ENCODE measurements at places on chromosomes 6 and 20.
A peak's percentile ranks its signal among the peaks of the same experiment; 100 is the strongest.

- DNase-seq = no peak
Observed at GRCh38 chr6:144162977-144163376, 12.7 kb downstream of the STX11 start.

DNA sequence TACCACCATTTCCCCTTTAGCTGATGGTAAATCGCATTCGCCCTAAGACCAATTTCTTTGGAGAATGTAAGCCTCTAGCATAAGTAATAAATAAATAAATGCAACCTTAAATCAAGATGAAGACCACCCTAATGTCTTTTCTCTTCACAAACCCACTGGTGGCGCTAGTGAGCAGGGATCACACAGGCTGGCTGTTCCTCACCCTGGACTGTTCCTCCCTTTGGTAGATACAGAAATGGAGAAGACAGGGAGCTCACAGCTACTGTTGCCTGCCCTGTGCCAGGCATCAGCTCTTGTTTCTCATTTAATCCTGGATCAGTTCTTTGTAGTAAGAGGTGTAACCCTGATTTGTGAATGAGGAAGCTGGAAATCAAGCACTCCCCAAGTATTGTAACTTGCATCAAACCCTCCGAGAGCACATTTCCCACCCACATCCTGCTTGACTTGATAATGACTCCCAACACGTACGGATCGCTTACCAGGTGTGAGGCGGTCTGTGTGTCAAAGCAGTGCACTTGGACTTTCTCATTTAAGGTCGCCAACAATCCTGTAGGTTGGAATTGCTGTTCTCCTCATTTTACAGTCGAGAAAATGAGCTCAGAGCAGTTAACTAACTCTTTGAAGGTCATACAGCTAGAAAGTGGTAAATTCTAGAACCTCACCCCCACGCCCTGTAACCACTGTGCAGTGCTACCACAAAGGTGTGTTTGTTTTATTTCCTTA, 236.1 kb downstream of the TSHZ2 start:
- DNase-seq = peak; percentile 47

DNA sequence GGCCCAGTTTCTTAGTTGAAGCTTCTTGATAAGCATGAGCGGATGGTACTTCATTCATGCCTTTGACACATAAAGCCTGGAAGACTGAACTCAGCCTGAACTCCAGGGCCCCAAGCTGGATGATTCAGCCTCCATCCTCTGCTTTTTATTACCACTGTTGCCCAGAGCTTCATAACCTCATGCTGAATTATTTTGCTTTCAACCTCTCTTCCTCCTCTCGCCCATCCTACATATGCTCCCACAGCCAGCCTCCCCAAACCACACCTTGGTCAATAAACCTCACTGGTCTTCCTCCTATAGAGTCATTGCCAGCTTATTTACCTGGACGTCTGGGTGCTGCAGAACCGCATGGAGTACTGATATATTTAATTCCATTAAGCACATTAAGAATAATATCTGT, 59.4 kb downstream of the SLC35B3 start:
- DNase-seq = no peak

DNA sequence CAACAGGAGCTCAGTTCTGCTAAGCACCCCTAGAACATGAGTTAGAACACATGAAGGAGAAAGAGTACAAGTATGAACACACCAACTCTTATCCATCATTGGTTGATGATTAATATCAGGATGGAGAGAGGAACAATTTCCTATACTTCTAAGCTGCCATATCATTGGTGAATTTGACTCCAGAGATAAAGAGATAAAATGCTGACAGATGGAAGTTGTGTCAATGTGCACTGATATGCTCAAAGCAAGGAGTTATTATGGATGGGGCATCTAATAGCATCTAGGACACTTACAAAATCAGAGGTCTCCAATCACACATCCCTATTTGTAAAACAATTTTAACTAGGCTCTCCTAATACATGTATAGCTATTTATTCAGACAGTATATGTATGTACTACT, 145.4 kb downstream of the BFSP1 start:
- DNase-seq = no peak

- DNase-seq = no peak
Observed at GRCh38 chr6:112087916-112088315, 525 bp downstream of the FAM229B start.

DNA sequence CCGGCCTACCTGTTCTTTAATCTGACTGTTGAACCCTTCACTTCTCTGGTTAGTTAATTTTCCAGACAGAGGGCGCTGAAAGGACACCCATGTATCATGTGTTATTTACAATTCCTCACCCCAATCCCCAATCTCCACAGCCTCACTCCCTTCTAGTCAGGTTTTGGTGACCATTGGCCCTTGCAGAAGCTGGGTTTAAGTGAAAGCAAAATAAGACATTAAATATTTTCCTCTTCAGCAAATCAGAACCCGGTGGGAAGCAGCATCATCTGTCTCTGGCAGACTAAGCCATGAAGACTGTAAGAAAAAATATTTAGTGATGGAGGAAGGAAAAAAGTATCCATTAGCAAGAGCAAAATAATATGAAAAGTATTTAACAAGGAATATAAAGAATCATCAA, 9.4 kb upstream of the HLA-DQA1 start:
- DNase-seq = no peak

DNA sequence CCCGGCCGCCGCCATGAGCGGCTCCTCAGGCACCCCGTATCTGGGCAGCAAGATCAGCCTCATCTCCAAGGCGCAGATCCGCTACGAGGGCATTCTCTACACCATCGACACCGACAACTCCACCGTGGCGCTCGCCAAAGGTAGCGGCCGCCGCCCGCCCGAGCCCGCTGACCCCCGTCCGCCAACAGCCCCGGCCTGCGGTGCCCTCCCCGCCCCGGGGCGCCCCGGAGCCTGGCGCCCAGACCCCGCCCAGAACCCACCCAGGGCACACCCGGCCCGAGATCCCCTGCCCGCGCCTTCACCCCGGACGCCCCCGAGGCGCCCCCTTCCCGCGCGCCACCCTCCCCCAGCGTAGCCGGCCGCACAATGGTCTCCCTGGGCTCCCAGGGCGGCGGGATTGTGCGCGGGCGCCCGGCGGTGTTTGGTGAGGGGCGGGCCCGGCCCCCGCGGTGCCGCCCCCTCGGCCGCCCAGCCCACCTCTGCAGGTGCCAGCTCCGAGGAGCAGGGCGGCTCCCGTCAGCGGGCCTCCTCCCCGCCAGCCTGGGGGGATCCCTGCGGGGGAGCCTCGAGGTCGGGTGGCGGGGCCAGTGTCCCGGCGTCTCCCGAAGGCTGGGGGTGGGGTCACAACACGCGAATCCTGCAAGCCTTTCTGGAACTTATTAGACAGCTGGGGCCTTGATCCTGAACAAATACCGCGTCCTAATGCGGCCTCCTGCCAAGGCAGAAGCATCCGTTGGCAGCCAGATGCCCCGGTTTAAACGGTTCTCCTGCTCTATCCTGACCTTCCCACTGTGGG, 577 bp downstream of the LSM14B start:
- peak; percentile 56 for DNase-seq

DNA sequence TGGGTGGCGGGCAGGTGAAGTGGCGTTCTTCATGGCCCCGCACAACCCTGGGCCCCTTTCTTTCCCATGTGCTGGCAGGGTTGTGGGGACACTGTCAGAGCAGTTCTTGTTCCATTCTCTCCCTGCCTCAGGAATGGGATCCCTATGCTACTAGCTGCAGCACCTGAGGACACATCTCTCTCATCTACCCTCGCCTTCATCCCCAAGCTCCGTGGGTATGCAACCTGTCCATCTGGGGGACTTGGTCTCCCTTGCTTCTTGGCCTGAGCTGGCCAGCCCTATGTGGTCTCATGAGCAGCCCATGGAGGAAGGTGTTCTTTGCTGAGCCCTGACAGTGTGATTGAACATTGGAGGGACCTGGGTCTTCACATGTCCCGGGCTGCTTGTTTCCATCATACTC, 24.2 kb downstream of the CST9L start:
- DNase-seq = no peak

DNA sequence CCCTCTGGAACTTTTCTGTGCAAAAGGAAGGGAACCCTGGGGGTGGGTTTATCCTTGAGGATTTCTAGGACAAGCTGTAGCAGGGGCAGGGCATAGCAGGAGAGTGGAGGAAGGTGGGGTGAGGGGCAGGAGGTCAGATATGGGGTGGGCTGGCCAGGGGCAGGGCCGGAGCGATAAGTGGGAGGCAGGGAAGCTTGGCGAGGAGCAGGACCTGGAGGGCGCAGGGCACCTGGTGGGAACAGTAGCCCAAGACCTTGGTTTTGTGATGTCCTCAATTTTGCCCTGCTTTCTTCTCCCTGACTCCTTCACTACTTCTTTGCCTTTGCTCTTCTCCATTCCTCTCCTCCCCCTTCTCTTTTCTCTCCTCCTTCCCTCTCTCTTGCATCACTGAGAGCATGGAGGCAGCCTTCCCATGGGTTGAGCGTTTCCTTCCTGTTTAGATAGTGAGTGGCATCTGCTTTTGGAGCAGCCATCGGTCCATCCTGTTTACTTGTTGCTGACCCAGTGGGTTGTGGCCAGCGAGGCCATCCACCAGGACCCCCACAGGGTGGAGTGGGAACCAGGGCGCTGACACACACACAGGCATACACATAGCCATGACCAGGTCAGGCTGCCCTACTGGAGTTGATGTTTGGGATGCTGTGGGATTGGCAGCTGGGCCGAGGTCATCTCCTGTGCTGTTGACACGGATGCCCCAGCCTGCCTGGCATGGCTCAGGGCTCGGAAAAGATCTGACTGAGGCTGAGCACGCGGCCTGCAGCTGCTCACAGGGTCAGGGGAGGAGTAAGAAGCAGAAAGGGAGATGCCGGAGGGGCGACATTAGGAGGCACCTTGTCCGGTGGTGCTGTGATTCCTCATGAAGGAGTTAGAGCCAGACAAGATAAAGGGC, 121.0 kb upstream of the RNF24 start:
- no peak for DNase-seq
